ENCODE measurements at places on chromosomes 2 and 18.

DNA sequence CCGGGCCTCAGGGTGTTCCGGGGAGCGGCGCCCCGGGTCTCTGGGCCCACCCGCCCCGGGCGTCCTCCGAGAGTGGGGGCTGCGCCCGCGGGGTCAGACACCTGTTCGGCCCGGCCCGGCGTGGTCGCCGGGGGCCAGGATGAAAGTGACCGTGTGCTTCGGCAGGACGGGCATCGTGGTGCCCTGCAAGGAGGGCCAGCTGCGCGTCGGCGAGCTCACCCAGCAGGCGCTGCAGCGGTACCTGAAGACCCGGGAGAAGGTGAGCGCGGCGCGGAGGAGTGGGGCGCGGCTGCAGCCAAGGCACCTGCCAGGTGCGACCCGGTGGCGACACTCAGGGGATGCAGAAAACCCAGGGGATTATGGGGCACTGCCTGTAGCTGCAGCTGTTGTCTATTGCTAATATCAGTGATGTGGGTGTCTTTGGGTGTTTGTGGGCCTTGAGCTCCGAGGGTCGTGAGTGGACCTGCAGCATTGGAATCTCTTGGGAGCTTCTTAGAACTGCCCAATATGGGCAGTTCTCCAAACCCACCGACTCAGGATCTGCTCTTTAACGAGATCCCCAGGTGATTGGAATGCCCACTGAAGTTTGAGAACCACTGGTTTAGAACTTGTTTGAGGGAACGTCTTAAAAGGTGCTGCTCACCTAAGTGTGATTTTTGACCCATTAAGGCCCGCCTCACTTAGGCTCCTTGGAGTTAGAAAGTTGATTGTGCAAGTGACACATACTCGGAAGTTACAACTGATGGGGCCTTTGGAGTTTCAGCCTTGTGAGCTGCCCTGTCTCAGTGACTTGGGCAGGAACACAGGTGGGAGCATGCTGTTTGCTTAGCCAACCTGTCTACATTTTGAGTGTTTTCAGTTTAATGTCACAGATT, 823 bp downstream of the PARD3B start:
- peak; percentile 78 for DNase-seq

GRCh38 chr2:96158554-96158940, 13.3 kb upstream of the DUSP2 start:
- DNase-seq: no peak

GRCh38 chr2:96409820-96410164, 74.2 kb downstream of the NCAPH start:
- DNase-seq: no peak

- no peak for DNase-seq
Observed at GRCh38 chr2:241550616-241551580, 7.6 kb upstream of the BOK start.

- DNase-seq: peak; percentile 74
Observed at GRCh38 chr2:164802095-164802707, 39.4 kb downstream of the COBLL1 start.

GRCh38 chr2:33042265-33042664, 95.5 kb downstream of the LTBP1 start:
- no peak for DNase-seq

GRCh38 chr2:83233326-83233725, 1225.8 kb downstream of the SUCLG1 start:
- no peak for DNase-seq

- DNase-seq: no peak
Observed at GRCh38 chr2:119605096-119605495, 60.8 kb downstream of the CFAP221 start.
